ENCODE measurements at places on chromosomes 16 and 17.
A peak's percentile ranks its signal among the peaks of the same experiment; 100 is the strongest.

DNA sequence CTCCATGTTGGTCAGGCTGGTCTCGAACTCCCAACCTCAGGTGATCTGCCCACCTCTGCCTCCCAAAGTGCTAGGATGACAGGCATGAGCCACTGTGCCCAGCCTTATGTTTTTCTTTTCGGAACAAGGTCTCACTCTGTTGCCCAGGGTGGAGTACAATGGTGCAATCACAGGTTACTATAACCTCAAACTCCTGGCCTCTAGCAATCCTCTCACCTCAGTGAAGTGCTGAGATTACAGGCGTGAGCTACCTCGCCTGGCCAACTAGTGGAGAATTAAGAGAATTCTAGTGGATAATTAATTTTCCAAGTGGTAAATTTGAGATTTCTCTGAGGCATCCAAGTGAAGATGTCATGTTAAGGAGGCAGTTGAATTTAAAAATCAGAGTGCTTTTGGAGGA is 2.9 kb upstream of the FBXO47 start:
- H3K4me1 ChIP-seq = peaks cover 20% of the 10 kb centered on the region
- H3K27ac ChIP-seq = no peak overlapping the region
- no peaks in the 10 kb centered on the region for H3K27me3 ChIP-seq
- no peak overlapping the region for H3K4me3 ChIP-seq
- H3K36me3 ChIP-seq = no peaks in the 10 kb centered on the region
- no peak for DNase-seq

DNA sequence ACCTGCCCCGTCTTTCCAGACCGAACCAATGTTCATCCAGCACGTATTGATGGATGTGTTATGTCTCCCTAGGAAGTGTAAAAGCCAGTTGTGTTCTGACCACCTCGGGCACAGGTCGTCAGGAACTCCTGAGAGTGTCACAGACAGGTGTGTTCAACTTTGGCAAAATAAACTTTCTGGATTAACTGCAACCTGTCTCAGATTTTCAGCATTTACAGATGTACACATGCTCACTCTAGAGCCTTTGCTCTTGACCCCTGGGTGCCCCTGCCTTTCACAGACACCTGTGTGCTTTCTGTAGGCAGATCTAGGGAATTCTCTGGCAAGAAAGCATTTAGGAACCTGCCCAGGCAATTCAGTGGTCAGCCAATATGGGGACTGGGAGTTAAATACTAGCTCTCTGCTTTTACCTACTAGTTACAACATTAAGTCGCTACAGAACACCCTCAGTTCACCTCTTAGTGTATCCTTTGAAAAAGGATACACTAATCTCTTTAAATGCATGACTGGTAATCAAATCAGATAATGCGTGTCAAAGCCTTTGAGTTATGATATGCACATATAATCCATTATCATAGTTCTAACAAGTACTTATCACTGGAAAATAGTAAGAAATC is 188.9 kb downstream of the CPPED1 start:
- peaks cover 81% of the 10 kb centered on the region for H3K4me1 ChIP-seq
- H3K27ac ChIP-seq = no peak overlapping the region
- no peaks in the 10 kb centered on the region for H3K36me3 ChIP-seq

DNA sequence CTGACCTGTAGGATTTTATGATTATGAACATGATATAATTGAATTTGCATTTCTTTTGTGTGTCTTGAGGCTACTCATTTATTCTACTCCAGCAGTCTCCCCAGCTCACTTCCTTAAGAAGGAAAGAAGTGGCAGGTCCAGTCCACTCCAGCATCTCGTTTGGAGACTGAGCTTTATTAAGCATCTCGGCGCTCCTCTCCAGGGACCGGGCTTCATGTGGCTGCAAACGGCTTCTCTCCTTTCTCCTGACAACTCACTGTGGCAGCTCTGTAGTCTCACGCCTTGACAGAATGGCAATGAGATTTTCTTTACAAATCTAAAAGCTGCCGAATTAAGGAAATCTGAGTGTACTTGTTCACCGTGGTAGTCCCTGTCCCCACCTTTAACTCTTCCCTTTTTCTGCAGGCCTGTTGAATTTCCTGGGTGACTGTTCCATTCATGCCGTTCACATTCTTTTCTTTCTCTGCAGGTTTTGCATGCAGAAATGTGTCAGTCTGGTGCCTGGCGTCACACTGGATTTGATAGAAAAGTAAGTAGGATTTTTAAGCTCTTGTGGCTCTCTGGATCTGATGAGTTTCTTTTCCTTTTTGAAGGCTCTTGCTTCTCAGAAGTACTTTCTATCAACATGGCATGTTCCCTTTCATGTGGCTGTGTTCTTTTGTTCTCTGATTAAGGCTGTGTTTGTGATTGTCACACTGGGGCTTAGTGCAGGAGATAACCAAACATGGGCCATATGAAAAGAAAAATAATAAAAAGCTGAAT is 200.5 kb upstream of the CHMP6 start:
- peak overlapping the region; percentile 83 for H3K4me3 ChIP-seq
- peaks cover 80% of the 10 kb centered on the region for H3K4me1 ChIP-seq
- peak overlapping the region; percentile 99 for H3K27ac ChIP-seq

- H3K4me1 ChIP-seq = no peaks in the 10 kb centered on the region
- no peak for DNase-seq
- no peaks in the 10 kb centered on the region for H3K27me3 ChIP-seq
Observed at GRCh38 chr16:10640934-10641333, 53.8 kb downstream of the TEKT5 start.

- no peaks in the 10 kb centered on the region for H3K4me1 ChIP-seq
- peaks cover 2% of the 10 kb centered on the region for H3K27me3 ChIP-seq
- H3K27ac ChIP-seq = no peak overlapping the region
- no peak for DNase-seq
- H3K4me3 ChIP-seq = no peak overlapping the region
- H3K36me3 ChIP-seq = no peaks in the 10 kb centered on the region
Observed at GRCh38 chr17:31845291-31845690, 13.8 kb downstream of the COPRS start.

GRCh38 chr17:64320613-64321553 is 57.8 kb upstream of the TEX2 start:
- DNase-seq = peak; percentile 60
- H3K4me1 ChIP-seq = peaks cover 8% of the 10 kb centered on the region
- H3K4me3 ChIP-seq = peak overlapping the region; percentile 41

DNA sequence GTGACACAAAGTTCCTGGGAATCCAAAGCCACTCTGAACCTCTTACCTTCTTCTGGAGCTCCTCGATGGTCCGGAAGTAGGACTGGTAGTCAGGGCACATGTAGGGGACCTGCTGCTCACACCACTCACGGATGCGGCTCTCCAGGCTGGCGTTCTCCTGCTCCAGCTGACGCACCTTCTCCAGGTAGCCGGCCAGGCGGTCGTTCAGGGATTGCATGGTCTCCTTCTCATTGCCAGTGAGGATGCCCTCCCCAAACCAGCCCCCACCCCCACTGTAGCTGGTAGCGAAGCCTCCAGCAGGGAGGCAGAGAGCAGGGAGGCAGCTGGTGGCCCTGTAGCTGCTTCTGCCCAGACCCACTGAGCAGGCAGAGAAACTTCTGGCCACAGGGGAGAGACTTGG is 370 bp downstream of the KRT35 start:
- H3K27ac ChIP-seq = no peak overlapping the region
- no peaks in the 10 kb centered on the region for H3K4me1 ChIP-seq
- DNase-seq = no peak
- H3K4me3 ChIP-seq = no peak overlapping the region
- H3K36me3 ChIP-seq = no peaks in the 10 kb centered on the region

- no peak for DNase-seq
- H3K4me3 ChIP-seq = no peak overlapping the region
- peaks cover 34% of the 10 kb centered on the region for H3K27me3 ChIP-seq
- H3K4me1 ChIP-seq = no peaks in the 10 kb centered on the region
- no peaks in the 10 kb centered on the region for H3K36me3 ChIP-seq
- no peak overlapping the region for H3K27ac ChIP-seq
Observed at GRCh38 chr16:49836668-49837067, 19.2 kb downstream of the ZNF423 start.

DNA sequence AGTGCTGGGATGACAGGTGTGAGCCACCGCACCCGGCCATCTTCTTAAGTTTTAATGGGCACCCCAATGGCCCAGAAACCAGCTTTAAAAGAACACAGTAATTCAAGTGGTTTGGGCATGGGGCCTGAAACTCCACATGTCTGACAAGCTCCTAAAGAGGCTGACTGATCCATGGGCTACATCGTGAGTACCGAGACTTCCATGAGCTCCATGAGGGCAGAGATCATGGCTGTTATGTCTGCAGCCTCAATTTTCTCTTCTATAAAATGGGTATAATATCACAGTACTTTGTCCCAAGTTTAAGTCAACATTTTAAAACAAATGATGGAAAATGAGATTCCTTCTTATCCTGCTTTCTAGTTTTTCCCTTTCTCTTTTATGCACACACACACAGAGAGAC is 397.6 kb upstream of the MAF start:
- H3K4me1 ChIP-seq = no peaks in the 10 kb centered on the region
- no peak for DNase-seq
- no peaks in the 10 kb centered on the region for H3K36me3 ChIP-seq
- no peak overlapping the region for H3K4me3 ChIP-seq
- H3K27me3 ChIP-seq = no peaks in the 10 kb centered on the region
- no peak overlapping the region for H3K27ac ChIP-seq

DNA sequence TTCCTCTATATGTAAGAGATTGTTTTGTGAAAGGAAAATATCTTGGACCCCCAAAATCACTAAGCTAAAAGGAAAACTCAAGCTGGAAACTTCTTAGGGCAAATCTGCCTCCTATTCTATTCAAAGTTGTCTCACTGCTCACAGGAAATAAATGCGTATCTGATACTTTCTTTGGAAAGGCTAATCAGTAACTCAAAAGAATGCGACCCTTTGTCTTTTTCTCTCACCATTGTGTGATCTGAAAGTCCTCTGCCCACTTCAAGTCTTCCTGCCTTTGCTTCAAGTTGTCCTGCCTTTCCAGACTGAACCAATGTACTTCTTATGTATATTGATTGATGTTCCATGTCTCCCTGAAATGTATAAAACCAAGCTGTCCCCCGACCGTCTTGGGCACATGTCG is 157.3 kb downstream of the KIF2B start:
- H3K4me1 ChIP-seq = no peaks in the 10 kb centered on the region
- H3K27me3 ChIP-seq = no peaks in the 10 kb centered on the region
- no peak overlapping the region for H3K27ac ChIP-seq
- no peaks in the 10 kb centered on the region for H3K36me3 ChIP-seq
- no peak overlapping the region for H3K4me3 ChIP-seq

- H3K4me1 ChIP-seq = peaks cover 37% of the 10 kb centered on the region
- no peak overlapping the region for H3K4me3 ChIP-seq
- H3K27me3 ChIP-seq = no peaks in the 10 kb centered on the region
- no peak for DNase-seq
- H3K27ac ChIP-seq = peak overlapping the region; percentile 47
Observed at GRCh38 chr17:1000597-1001461, 3.9 kb downstream of the TIMM22 start.

- H3K27ac ChIP-seq = no peak overlapping the region
- no peak for DNase-seq
- H3K36me3 ChIP-seq = peaks cover 6% of the 10 kb centered on the region
- peaks cover 26% of the 10 kb centered on the region for H3K4me1 ChIP-seq
- H3K4me3 ChIP-seq = peak overlapping the region; percentile 87
Observed at GRCh38 chr16:70440009-70440692, 1.3 kb upstream of the ST3GAL2 start.

DNA sequence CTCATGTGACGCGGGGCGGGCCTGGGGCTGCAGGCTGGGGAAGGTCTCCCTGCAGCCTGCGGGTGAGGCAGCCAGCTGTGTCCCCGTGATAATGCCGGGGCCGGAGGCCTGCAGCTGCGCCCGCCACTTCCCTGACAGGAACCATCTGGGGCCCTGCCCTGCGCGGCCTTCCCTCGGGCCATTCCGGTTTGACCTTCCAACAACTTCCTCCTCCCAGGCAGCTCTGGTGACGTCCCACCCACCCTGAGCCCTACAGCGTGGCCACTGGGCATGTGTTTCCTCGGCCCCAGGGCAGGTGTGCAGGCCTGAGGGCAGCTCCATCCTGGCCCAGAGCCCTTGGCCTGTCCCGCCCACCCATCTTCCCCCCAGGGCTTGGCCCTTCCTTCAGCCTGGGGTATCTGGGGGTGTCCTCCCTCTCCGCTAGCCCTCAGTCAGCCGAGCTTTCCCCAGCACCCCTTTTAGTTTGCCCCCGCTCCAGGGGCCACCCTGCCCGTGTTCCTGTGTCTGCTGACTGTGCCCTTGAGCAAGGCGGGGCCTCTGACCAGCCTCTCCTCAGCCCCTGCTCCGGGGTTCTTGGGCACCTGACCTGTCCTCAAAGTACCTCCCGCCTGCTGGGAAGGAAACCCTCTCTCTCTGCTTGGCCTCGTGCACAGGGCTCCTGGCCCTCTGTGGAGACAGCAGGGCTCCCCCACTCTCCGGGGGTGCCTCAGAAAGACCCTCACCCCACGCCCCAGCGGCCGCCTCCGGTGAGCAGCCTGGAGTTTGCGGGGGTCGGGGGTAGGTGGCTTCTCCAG is at the start of gene CBFA2T3:
TSS of gene CBFA2T3 (minus strand) at position 190 of the 794 bp plus-strand sequence. CDS start 400 bp downstream, outside the sequence.
- no peak within 1 kb of the TSS for H3K27ac ChIP-seq
- no peak for DNase-seq
- H3K4me3 ChIP-seq = no peak within 1 kb of the TSS
- no peaks in the 10 kb centered on the region for H3K36me3 ChIP-seq
- H3K27me3 ChIP-seq = peaks cover 28% of the 10 kb centered on the region

- DNase-seq = no peak
- no peak overlapping the region for H3K27ac ChIP-seq
- H3K4me1 ChIP-seq = peaks cover 71% of the 10 kb centered on the region
- H3K4me3 ChIP-seq = peak overlapping the region; percentile 9
- H3K27me3 ChIP-seq = no peaks in the 10 kb centered on the region
Observed at GRCh38 chr17:74784125-74784810, 8.1 kb upstream of the NAT9 start.

DNA sequence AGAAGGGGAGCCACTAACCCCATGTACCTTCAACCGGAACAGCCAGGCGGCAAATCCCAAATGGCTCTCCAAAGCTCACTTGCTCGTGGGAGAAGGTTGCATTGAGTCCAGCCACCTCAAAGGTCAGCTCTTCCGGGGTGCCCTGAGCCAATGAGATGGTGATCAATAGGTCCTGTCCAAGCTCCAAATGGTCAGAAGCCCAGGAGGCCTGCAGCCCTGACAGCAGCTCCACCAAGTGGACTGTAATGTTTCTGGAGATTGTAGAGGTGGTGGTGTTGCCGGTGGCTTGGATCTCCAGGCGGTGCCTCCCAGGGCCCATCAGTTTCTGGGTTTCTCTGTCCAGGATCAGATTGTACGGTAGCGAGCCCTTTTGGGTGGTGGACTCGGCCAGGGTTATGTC is 39.9 kb upstream of the BCO1 start:
- H3K27me3 ChIP-seq = peaks cover 15% of the 10 kb centered on the region
- H3K36me3 ChIP-seq = no peaks in the 10 kb centered on the region
- no peak overlapping the region for H3K27ac ChIP-seq
- DNase-seq = no peak
- no peak overlapping the region for H3K4me3 ChIP-seq

DNA sequence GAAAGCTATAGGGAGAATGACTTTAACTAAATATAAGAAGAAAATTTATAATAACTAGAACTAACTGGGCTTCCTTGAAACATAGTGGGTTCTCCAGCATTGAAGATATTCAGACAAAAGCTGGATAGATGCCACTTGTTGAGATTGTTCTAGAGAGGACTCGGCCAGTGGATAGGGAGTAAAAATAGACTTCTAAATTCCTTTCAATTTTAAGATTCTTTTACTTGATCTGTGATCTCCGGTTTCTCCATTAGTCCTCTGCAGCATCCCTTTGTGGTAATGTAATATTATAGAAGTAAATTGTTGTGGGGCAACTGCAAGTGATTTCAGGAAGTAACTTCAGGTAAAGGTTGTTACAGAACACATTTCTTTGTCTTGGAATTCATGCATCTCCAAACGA is 10.3 kb upstream of the RARA start:
- no peak for DNase-seq
- no peak overlapping the region for H3K27ac ChIP-seq
- no peaks in the 10 kb centered on the region for H3K27me3 ChIP-seq
- no peak overlapping the region for H3K4me3 ChIP-seq

- H3K36me3 ChIP-seq = peaks cover 45% of the 10 kb centered on the region
- DNase-seq = no peak
- no peaks in the 10 kb centered on the region for H3K27me3 ChIP-seq
- no peak overlapping the region for H3K4me3 ChIP-seq
Observed at GRCh38 chr16:24776501-24777220, 47.2 kb downstream of the TNRC6A start.
